ENCODE measurements at places on chromosomes 6 and 20. TPM values are rescaled to one million over a fixed set of nuclear protein-coding genes. Genes with fewer than 3 reads are reported as not detected.

GRCh38 chr20:10040070-10040975, 5.5 kb downstream of the ANKEF1 start:
- no peak overlapping the region for H3K4me3 ChIP-seq
- no peak for DNase-seq
- no peak overlapping the region for H3K27ac ChIP-seq

CGA gene
- polyA plus RNA-seq, result 0.40 TPM

- no peaks in the 10 kb centered on the region for H3K4me1 ChIP-seq
- no peaks in the 10 kb centered on the region for H3K36me3 ChIP-seq
- DNase-seq, result no peak
- H3K27ac ChIP-seq, result no peak overlapping the region
- no peak overlapping the region for H3K4me3 ChIP-seq
These were observed 28.1 kb downstream of the TFAP2B start for GRCh38 chr6:50846852-50847155.

DNA sequence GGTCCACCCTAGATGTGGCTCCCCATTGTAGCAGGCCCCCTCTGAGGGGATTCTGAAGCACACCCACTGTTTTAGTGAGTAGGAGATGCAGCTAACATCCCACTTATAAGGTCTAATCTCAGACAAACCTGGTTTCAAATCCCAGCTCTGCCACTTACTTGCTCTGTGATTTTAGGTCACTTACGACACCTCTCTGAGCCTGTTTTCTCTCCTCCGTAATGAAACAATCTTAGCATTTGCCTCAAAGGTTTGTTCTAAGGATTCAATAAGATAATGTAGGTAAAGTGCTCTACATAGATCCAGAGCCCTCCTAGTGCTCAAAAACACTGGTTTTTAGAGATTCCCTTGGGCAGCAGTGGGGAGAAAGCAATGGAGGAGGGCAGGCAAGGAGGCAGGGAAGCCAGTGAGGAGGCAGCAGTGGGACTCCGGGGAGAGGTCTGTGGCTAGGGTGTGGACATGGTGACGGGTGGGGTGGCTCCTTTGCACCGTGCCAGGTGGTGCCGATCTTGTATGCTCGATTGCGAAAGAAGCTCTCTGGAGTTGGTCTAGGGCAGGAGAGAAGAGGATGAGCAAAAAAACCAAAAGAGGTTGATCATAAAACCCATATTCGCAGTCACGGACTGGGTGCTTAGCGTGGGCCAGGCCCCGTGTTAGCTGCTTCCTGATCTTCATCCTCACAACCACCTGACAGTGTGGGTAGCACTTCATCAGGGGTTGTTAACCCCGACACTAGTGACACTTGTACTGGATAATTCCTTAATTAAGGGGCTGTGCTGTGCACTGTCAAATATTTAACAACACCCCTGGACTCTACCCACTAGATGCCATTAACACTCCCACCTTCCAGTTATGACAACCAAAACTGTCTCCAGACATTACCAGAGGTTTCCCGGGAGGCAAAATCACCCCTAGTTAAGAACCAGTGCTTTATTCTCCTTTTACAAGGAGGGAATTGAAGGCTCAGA, 16.8 kb upstream of the PTGIS start:
- no peak for DNase-seq
- H3K36me3 ChIP-seq, result no peaks in the 10 kb centered on the region
- no peaks in the 10 kb centered on the region for H3K4me1 ChIP-seq

COL20A1 gene
- polyA plus RNA-seq, result not detected

DNA sequence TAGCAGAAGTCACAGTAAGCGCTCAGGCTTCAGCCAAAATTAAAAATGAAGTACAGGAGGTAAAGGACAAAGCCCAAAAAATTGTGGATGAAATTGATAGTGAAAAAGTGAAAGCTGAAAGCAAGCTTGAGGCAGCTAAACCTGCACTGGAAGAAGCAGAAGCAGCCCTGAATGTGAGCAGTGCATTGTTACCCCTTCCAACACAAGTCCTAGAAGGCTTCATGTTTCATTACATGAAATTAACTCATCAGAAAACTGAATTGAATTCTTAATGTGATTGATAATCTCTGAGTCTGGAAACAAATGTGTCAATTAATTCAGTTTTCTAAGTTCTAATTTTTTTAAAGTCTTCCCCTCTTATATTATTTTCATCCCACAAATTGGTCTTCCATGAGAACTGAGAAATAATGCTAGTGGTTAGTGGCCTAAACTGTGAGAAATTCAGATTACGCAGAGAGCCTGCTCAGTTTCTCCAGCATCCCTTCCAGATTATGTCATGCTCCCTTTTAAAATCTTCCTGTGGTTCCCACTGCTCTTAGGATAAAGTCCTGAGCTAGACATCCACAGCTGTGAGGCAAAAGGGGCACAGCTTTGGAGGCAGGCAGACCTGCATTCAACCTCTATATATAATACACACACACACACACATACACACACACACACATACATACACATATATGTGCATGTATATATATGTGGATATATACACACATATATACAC, 133.2 kb upstream of the GLP1R start:
- no peaks in the 10 kb centered on the region for H3K4me1 ChIP-seq
- no peaks in the 10 kb centered on the region for H3K36me3 ChIP-seq
- H3K27me3 ChIP-seq, result no peaks in the 10 kb centered on the region
- DNase-seq, result no peak

- peaks cover 13% of the 10 kb centered on the region for H3K36me3 ChIP-seq
- no peak for DNase-seq
- H3K27ac ChIP-seq, result no peak overlapping the region
These were observed 56.8 kb downstream of the KCNS1 start for GRCh38 chr20:45044084-45044573.

MAK gene
- polyA plus RNA-seq, result not detected

HEY2 gene
- 21.4 TPM for polyA plus RNA-seq

SLC18B1 gene
- 2.5 TPM for polyA plus RNA-seq

- H3K27me3 ChIP-seq, result no peaks in the 10 kb centered on the region
- H3K36me3 ChIP-seq, result no peaks in the 10 kb centered on the region
- no peak overlapping the region for H3K4me3 ChIP-seq
- no peaks in the 10 kb centered on the region for H3K4me1 ChIP-seq
- DNase-seq, result no peak
These were observed 538.0 kb upstream of the ID4 start for GRCh38 chr6:19299129-19299528.

OLIG3 gene
- polyA plus RNA-seq, result not detected

GNAS-AS1 gene
- 0.17 TPM for polyA plus RNA-seq

GRCh38 chr6:140041571-140042332, 667.3 kb upstream of the CITED2 start:
- no peaks in the 10 kb centered on the region for H3K27me3 ChIP-seq
- H3K36me3 ChIP-seq, result no peaks in the 10 kb centered on the region
- H3K4me1 ChIP-seq, result peaks cover 9% of the 10 kb centered on the region
- no peak for DNase-seq
- H3K4me3 ChIP-seq, result no peak overlapping the region

GRCh38 chr6:146287691-146288369, 255.8 kb upstream of the RAB32 start:
- no peaks in the 10 kb centered on the region for H3K27me3 ChIP-seq
- no peaks in the 10 kb centered on the region for H3K36me3 ChIP-seq
- H3K4me1 ChIP-seq, result no peaks in the 10 kb centered on the region
- H3K27ac ChIP-seq, result no peak overlapping the region

- no peak for DNase-seq
- no peak overlapping the region for H3K4me3 ChIP-seq
- peaks cover 8% of the 10 kb centered on the region for H3K4me1 ChIP-seq
- H3K27me3 ChIP-seq, result no peaks in the 10 kb centered on the region
- H3K36me3 ChIP-seq, result peaks cover 11% of the 10 kb centered on the region
These were observed 5.1 kb downstream of the BTN2A2 start for GRCh38 chr6:26388014-26388413.

GRCh38 chr20:1952737-1953530, 40.9 kb downstream of the PDYN start:
- no peaks in the 10 kb centered on the region for H3K36me3 ChIP-seq
- no peak overlapping the region for H3K27ac ChIP-seq
- H3K4me1 ChIP-seq, result peaks cover 10% of the 10 kb centered on the region
- no peak for DNase-seq

LCA5 gene
- polyA plus RNA-seq, result 0.42 TPM

- no peak overlapping the region for H3K4me3 ChIP-seq
- no peaks in the 10 kb centered on the region for H3K27me3 ChIP-seq
- no peak for DNase-seq
These were observed 61.0 kb downstream of the ENPP1 start for GRCh38 chr6:131868836-131869235.

DNA sequence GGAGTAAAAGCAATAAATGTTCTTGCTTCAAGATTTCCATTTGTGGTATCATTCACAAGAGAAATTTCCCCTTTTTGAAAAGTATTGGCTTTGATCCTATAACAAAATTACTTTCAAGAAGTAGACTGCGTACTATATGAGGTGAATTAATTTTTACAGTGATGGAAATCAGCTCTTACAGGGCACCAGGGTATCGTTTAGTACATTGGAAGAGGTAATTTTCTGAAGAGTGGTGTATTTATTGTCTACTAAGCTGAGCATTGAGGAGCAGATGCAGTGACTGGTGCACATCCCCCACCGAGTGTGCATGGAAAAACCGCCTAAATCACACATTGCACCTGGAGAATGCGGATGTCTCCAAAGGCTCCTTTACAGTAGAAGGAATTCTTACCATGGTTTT, 209.5 kb downstream of the SAMD5 start:
- H3K27ac ChIP-seq, result no peak overlapping the region
- no peaks in the 10 kb centered on the region for H3K36me3 ChIP-seq

- H3K36me3 ChIP-seq, result no peaks in the 10 kb centered on the region
- no peak overlapping the region for H3K27ac ChIP-seq
- H3K27me3 ChIP-seq, result no peaks in the 10 kb centered on the region
- no peak overlapping the region for H3K4me3 ChIP-seq
These were observed 204.2 kb downstream of the KCNQ5 start for GRCh38 chr6:72826037-72826436.

FBXO5 gene
- 0.65 TPM for polyA plus RNA-seq

DNA sequence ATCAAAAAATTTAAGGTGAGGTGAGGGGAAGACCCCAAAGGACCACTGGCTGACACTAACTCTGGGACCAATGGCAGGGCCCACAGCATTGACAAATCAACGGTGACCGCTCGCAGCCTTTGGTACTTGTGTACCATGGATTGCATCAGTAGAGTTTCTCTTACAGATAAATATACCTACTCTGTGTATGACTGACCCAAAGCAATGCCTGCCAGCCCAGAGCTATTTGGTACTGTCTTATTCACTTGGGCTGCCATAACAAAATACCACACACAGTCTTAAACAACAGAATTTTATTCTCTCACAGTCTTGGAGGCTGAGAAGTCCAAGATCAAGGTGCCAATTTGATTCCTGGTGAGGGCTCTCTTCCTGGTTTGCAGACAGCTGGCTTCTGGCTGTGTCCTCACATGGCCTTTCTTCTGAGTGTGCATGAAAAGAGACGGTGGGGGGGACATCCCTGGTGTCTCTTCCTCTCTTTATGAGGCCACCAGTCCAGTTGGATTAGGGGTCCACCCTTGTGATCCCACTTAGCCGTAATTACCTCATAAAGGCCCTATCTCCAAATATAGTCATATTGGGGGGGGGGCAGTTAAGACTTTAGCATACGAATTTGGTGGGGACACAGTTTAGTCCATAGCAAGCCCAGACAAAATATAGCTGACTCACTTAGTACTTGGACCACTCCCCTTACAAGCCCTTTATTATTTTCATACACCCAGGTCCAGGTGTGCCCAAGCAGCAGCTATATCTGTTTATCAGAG, 336.3 kb downstream of the CD83 start:
- no peaks in the 10 kb centered on the region for H3K27me3 ChIP-seq
- H3K36me3 ChIP-seq, result no peaks in the 10 kb centered on the region
- no peak overlapping the region for H3K27ac ChIP-seq
- no peak overlapping the region for H3K4me3 ChIP-seq
- DNase-seq, result no peak

DNA sequence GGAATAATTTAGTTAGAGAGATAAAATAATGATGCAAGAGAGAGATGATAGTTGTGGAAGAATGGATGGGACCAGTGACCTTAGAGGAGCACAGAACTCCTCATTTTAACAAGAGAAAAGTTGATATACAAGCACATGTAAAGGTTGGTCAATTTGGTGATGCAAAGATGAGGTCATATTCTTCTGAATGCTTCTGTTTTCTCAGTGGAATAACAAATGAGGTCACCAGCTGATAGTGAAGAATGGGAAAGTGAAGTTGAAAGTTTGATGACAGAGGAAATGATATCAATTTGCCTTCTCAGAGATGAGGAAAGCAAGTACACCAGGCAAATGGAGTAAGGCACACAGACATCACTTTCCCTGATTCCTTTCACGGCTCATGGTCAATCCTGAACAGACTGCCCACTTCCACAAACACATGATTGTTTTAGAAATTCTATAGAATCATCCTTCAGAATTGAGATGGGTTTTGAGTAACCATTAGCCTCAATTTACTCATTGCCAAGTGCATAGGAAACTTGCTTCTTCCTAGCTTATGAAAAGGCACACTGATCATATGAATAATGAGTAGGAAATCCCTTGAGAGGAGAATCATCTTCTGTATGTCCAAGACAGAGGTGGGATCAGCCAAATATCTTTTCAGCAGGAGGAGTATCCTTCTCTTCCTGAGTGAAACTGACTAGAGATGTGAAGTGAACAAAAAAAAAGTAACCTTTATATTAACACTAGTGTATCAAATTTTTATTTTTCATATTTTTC, 82.4 kb upstream of the TCF21 start:
- no peaks in the 10 kb centered on the region for H3K4me1 ChIP-seq
- no peak overlapping the region for H3K4me3 ChIP-seq
- H3K36me3 ChIP-seq, result no peaks in the 10 kb centered on the region
- no peak for DNase-seq
- no peak overlapping the region for H3K27ac ChIP-seq
- no peaks in the 10 kb centered on the region for H3K27me3 ChIP-seq

DNA sequence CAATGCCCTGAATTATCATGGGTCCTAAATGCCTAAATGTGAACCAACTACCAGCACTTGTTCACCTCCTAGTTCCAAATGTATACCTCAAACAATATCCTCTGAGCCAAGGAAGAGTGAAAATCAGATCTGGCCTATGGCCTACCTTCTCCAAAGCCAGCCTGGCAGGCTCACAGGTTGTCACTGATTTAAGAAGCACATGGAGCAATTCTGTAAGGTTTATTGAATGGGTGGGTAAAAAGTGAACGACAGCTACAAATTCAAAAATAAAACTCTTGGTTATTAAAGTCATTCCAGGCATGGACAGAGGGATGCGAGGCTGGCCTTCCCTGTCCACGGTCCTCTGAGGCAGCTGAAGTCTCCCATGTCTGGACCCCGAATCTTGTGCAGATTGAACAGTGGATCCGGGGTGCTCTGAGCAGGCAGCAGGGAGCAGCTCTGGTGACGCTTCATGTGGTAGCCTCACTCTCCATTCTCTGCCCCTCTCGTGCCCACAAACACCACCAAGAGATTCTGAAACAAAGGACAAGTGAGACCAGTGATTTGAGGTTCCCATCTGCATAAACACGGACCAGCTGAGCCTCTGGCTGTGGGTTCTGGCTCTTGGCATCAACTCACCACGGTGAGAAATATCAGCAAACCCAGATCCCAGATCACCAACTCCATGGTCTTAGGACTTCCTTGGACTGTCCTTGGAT, 14.6 kb downstream of the SNHG17 start:
- H3K36me3 ChIP-seq, result peaks cover 69% of the 10 kb centered on the region
- H3K4me3 ChIP-seq, result no peak overlapping the region
- DNase-seq, result no peak
- peaks cover 19% of the 10 kb centered on the region for H3K4me1 ChIP-seq
- H3K27ac ChIP-seq, result no peak overlapping the region

ZBTB9 gene
- polyA plus RNA-seq, result 5.6 TPM

CCN5 gene
- polyA plus RNA-seq, result 11.0 TPM

SLC17A3 gene
- polyA plus RNA-seq, result not detected

Data from heart left ventricle (tissue), 16 donors.